ENCODE measurements at places on chromosomes 6 and 20.

- DNase-seq: no peak
These were observed 19.5 kb upstream of the RALGAPA2 start for GRCh38 chr20:20731945-20732296.

GRCh38 chr6:41445261-41445660 lies 100.9 kb upstream of the FOXP4 start:
- no peak for DNase-seq

- DNase-seq: no peak
These were observed 156.3 kb downstream of the ARID1B start for GRCh38 chr6:156933201-156934068.

DNA sequence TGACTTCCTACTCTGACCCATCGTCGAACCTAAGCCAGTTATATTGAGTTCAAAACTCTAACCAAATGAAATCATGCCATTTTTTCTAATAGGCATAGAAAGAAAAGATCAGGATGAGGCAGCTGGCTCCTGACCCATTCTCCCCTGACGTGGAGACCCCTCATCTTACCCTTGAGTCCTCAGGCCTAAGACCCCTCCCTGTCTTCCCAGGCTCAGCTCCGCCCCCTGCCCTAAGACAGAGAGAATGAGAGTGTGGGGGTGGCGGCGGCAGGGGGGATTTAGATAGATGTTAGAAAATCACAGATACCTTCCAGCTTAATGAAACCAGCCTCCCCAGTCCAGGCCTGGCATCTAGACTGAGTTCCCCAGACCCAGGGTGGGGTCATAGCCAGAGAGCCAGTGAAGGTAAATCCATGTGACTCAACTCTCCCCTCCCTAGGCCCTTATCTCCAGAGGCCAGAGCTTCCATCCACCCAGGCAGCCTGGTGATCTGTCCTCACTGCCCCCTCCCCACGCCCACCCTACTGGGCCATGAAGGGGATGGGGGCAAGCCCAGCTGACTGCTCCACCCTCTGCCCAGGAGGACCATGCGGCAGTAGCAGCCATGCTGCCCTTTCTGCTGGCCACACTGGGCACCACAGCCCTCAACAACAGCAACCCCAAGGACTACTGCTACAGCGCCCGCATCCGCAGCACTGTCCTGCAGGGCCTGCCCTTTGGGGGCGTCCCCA lies 6.8 kb downstream of the TMEM63B start:
- no peak for DNase-seq

- DNase-seq: no peak
These were observed 82.7 kb upstream of the TOP1 start for GRCh38 chr20:40945754-40946450.

- DNase-seq: no peak
These were observed 548 bp upstream of the TMEM74B start for GRCh38 chr20:1185316-1185741.

DNA sequence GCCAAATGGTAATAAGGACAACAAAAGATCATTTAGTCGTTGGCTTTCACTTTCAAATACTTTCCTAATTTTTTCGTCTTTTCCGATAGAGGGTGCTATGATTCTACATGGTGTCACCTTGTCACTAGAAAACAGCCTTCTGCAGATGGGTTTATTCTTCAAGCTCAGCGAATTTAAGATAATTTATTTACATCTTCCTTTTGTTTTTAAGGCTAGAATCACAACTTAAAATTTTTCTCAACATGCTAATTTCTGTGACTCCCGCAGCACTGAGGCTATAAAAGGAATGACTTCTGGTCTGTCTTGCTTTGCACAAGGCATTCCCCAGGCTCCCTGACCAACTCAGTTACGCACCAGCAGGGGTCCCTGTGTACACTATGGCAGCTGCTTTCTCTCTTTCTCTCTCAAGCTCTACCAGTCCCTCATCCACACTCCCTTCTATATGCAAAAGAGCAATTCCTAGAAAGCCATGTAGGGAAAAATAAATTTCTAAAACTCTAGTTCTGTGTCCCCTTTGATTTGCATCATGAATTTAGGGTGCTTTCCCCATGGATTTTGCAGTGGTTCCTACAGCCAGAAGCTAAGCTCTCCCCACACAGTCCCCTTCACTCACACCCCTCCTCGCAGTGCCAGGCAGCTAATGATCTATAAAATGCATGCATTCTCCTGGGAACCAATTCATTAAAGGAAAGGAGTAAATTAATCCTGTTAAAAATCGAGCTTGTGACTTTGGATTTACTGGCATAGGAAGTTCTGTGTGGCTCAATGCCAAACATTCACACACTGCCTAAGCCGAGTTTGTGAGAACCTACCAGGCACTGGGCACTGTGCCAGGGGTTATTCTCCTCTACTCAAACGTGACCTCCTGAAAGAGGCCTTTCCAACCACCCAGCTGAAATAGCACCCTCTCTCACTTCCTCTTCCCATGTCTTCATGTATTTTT lies 74.5 kb downstream of the DCDC2 start:
- no peak for DNase-seq

GRCh38 chr6:7881765-7882500 lies 28.7 kb downstream of the TXNDC5 start:
- DNase-seq: no peak

- DNase-seq: no peak
These were observed 501.8 kb downstream of the CD83 start for GRCh38 chr6:14619419-14619781.

GRCh38 chr6:135149376-135149775 lies 31.7 kb upstream of the MYB start:
- no peak for DNase-seq

DNA sequence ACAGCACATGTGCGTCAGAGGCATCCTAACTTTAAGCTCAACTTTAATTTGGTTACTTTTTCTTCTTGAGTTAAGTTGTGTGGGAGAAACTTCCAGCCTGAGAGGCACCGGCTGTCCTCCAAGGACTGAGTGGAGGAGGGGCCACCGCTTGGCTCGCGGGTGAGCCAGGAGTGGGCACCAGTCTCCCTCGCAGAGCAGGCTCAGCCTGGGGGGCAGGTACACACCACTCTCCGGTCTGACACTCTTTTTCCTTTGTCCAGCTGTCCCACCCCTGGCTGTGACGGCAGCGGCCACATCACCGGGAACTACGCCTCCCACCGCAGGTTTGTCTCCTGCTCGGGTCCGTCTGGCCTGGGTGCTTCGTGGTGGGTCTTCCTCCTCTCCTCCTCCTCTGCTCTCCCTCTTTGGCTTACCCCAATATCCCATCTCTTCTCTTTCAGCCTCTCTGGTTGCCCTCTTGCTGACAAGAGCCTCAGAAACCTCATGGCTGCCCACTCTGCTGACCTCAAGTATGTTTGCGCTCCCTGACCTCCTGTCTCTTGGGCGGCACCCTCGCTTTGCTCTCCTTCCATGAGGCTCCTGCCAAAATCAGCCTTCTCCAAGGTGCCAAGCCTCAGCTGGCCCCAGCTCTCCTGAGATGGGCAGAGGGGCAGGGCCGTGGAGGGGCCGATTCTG lies 32.6 kb upstream of the PCMTD2 start:
- DNase-seq: no peak

DNA sequence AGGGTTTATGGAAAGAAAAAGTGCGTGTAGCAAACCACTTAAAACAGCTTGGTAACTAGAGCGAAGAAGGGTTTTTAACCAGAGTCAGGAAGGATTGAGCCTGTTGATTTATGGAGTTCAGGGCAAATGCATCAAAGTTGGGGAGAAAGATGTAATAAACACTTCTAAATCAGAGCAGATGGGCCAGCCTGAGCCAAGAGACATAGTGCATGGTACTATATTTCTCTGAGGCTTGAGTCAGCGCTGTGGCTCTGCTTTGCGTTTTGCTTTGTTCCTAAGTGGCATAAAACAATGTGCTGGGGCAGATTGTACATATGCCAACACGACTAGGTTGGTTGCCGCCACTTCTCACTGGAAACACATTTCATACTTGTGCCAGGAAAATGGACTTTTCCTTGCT lies 111.3 kb downstream of the BCKDHB start:
- DNase-seq: no peak

GRCh38 chr6:41197234-41197633 lies 3.7 kb downstream of the TREML2 start:
- DNase-seq: no peak

DNA sequence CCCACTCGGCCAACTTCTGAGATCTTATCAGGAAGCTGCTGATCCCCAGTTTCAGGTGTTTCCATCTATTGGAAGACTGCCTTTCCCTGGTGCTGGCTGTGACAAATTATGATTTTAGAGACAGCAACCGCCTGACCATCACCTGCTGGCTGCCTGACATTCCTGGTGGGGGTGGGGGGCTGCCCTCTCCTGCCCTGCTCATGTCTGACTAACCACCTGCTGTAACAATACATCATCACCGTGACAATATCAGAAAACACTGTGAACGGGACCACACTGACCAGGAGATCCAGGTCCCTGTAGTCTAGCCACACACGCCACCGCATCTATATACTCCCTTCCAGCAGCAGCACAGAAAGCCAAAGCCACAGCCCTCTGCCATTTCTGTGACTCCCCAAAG lies 537.5 kb downstream of the QKI start:
- no peak for DNase-seq

- DNase-seq: no peak
These were observed 67.1 kb upstream of the SLC22A23 start for GRCh38 chr6:3523966-3524365.

DNA sequence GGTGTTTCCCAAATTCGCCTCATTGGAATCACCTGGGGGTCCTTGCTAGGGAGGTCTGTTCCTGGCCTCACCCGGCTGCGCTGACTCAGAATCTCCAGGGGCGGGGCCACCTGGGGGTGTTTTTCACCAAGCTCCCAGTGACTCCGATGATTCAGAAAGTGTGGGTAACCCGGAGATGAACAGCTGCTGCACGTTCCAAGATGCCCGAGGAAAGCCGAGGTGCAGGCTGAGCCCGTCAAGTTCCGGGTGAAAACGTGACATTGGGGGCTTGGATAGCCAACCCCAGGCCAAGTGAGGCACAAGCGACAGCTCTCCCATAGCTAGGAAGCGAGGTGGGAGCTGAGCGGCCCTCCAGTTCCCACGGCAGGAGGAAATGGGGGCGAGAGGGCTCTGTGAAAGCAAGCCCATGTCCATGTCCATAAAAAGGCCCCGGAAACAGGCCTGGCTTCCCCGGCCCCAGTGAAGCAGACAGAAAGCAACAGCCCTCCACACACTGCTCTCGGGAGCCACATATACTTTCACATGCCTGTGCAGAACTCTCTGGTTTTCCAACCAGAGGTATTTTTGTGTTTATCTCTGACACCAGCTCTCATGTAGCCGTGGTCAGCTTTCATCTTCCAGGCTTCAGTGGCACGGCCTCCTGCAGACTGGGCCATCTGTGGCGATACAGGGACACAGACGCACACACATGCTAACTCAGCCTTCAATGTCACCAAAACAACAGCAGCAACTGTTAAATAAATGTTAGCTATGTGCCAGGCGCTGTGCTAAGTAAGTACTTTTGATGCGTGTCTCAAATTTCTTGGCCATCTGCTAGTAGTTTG lies 90.7 kb upstream of the CCDC28A start:
- DNase-seq: no peak

DNA sequence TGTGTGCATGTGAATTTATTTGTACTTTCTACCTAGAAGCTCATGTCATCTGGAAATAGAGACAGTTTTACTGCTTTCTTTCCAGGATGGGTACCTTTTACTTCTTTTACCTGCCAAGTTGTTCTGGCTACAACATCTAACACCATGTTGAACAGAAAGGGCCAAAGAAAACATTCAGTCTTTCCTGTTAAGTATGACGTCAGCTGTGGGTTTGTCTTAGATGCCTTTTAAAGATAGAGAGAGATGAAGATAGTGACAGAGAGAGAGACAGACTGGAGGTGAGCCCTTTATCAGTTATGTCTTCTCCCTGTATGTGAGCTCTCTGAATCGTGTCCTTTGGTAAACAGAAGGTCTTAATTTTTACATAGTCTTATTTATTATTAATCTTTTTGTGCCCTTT lies 3.4 kb upstream of the DACT2 start:
- no peak for DNase-seq

DNA sequence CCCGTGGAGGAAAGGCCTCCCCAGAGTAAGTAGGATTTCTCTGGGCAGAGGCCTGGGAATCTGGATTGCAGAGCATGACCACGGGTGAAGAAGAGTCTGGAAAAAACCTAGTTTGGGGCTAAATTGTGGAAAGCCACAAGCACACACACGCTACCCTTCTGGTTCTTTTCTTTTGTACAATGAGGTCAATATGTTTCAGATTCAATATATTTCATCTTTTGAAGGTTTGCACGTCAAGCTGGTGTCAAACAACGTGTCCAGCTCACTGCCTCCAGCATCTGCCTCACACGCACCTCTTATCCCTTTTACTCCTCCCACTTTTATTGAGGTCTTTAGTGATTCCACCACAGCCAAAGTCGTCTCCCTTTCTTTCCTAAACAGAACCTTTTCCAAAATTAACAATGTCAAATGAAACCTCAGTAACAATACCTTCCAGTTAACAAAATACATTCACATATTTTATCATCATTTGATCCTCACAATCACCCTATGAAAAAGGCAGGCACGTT lies 773 bp upstream of the EPB41L2 start:
- no peak for DNase-seq

DNA sequence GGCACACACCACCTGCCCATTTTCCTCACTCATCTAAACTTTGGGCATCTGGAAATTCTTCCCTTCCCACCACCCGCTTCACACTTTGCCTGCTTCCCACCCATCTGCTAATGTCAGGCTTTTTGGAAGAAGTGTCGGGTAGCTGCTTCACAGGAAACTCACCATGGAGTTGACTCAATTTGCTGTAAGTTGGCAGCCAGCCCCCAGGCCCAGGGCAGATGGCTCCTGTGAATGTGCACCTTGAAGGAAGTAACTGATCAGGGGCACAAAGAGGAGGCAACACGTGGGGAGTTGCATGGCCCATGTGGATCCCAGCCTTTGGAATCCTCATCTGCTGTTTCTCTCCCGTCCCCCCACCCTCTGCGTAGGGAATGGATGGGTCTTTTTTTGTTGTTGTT lies 87.3 kb downstream of the PPP1R14C start:
- DNase-seq: no peak

DNA sequence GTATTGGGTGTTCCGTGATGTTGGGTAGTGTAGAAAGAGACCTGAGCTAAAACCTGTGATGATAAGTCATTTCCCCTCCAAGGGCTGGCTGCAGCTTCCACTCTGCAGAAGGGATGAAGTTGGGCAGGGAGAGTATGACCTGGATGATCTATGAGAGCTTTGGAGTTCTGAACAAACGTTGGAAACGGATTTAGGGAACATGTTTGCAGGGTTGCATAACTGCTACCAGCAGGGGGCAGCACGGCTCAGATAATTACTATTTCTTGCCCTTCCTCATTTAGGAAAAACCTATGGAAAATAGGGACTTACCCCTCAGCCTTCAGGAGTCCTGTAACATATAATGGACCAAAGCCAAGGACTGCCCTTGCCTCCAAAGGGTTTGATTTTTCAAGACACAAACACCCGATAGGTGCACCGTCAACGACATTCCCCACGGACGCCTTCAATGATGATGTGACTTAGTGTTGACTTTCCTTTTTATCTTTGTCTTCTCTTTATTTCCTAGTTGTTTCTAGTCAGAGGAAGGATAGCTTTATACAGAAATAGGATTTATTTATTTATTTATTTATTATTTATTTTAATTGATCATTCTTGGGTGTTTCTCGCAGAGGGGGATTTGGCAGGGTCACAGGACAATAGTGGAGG lies 164.9 kb upstream of the SASH1 start:
- no peak for DNase-seq

Measured in stimulated activated CD8-positive, alpha-beta memory T cell treated with anti-CD3 and anti-CD28 coated beads, Interleukin-12 subunit alpha, Interleukin-12 subunit beta, amount 100 ng/mL, for 4 hours (primary cell).